Urinary bladder (tissue), 4 donors: ENCODE measurements at places on chromosomes 3 and 15. TPM values are rescaled to one million over a fixed set of nuclear protein-coding genes. Genes with fewer than 3 reads are reported as not detected.

GRCh38 chr3:117962750-117963149, 1071.9 kb downstream of the IGSF11 start:
- DNase-seq = no peak

The RAB6B gene
- 3.4 TPM for total RNA-seq

DNA sequence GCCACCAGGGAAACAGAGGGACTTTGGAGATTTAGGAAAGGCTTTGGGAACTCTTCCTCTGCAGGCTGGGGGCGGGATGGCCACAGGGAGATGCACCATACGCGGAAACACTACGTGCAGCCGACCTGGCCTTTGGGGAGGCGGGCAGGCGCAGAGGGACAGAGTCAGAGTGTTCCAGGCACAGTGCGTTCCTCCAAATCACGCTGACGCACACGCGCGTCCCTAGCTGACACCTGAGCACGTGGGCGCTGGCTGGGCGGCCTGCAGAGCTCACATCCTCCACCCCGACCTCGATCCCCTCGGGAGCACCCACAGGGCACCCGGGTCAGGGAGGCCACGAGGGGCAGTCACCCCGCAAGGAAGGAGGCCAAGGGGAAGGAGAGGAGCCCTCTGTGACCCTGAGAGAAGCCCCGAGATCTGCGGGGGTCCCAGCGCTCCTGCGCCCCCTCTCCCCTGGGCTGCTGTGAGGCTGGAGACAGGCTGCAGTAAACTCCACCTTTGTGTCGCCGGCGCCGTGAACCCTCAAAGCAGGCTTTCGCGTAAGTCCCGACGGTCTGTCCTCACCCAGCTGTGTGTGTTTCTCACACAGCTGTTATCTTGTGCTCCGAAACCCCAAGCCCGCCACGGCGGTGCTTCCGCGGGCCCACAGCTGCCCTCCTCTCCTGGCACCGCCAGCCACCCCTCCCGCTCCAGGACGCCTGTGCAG, 196.3 kb downstream of the OCA2 start:
- no peak for DNase-seq

GRCh38 chr3:7015683-7016440, 154.9 kb downstream of the GRM7 start:
- no peak for DNase-seq

- DNase-seq = no peak
Measured at GRCh38 chr15:84624359-84624758, 23.6 kb downstream of the ZSCAN2 start.

The RAD18 gene
- 27.0 TPM for total RNA-seq

The CLDND1 gene
- 107 TPM for total RNA-seq

DNA sequence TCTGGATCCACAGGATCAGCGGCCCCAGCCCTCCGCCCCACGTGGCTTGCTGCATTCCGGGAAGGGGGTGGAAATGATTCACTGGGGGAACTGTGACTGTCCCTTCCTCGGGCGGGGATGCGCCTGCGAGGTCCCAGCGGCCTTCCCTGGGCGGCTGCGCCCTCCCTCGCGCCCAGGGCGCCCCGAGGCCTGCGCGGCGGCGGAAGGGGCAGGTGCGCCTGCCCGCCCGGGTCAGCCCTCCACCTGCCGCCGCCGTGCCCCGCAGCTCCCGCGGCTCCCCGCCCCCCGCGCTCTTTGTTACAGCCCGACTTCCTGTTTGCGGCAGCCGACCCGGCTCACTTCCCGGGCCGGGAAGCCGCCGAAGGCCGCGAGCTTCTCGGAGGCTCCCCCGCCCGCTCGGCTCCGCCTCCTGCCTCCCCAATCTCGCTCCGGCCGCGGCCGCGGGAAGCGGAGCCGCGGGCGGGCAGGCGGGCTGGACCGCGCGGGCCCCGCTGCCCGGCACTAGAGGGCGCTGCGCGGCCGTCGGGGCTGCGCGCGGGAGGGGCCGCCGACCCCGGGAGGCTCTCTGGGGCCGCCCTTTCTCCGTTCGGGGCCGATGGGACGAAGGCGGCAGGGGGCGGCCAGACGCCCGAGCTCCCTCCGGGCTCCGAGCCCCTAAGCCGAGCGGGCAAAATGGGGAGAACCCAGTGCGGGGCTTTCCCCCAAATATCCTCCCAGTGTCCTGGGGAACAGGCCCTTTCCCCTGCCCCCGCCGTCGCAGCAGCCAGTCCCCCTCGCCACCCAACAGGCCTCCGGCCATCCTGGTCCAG, 11.5 kb upstream of the CHAC1 start:
- DNase-seq = no peak

The DNAH1 gene
- total RNA-seq = 3.5 TPM

GRCh38 chr3:16504242-16504641, 9.3 kb downstream of the RFTN1 start:
- no peak for DNase-seq

GRCh38 chr15:68704496-68705021, 116.1 kb downstream of the ANP32A start:
- DNase-seq = peak; percentile 55

DNA sequence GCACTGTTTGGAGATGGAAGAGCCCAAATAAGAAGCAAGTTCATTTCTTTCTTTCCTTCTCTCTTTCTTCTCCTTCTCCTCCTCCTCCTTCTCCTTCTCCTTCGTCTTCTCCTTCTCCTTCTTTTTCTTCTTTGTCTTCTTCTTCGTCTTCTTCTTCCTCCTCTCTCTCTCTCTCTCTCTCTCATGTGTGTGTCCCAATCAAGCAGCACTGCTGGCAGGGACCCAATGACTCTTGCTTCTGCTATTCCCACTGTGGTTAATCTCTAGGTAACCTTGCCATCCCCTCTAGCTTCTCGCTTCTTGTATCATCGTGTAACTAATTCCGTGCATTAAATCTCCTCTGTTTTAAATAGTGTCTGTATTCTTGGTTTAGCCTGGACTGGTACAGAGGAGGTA, 26.1 kb upstream of the ZNF280D start:
- no peak for DNase-seq

GRCh38 chr3:89925976-89926375, 818.6 kb downstream of the EPHA3 start:
- DNase-seq = no peak

The CHST2 gene
- 18.5 TPM for total RNA-seq

DNA sequence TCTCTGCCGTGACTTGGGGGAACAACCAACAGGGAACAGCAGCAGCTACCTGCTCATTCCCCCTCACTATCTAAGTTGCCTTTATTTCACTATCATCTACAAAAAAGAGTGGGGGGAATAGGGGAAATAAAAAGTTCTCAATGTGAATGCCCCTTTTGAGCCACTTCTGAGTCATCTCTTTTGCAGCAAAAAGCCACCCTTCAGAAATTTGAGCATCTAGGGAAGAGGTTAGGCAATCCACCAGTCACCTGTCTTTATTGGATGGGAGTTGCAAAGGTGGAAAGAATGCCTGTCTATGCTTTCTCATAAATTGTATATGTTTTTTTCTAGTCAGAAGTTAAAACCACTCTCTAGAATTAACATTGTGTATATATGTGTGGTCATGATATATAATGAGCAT, 41.1 kb downstream of the GPD1L start:
- DNase-seq = no peak

- DNase-seq = no peak
Measured at GRCh38 chr3:88000853-88001252, 58.0 kb downstream of the CGGBP1 start.

- no peak for DNase-seq
Measured at GRCh38 chr15:74383286-74383685, 15.8 kb upstream of the CYP11A1 start.

- no peak for DNase-seq
Measured at GRCh38 chr3:174356596-174356995, 502.5 kb upstream of the NAALADL2 start.

DNA sequence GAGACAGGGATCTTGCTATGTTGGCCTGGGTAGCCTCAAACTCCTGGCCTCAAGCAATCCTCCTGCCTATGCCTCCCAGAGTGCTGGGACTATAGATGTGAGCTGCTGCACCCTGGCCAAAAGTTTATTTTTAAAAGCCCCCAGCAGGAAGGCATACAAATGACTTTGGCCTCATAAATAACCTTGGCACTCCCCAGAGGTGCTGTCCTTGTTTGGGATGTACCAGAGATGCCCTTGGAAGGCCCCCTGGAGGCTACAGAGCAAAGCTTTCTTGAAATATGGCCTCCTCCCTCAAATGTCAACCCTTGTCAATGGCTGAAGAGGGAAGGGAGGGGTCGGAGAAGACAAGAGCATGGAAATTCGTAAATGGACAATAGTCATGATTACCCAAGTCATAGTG, 14.0 kb upstream of the RTP3 start:
- DNase-seq = no peak

DNA sequence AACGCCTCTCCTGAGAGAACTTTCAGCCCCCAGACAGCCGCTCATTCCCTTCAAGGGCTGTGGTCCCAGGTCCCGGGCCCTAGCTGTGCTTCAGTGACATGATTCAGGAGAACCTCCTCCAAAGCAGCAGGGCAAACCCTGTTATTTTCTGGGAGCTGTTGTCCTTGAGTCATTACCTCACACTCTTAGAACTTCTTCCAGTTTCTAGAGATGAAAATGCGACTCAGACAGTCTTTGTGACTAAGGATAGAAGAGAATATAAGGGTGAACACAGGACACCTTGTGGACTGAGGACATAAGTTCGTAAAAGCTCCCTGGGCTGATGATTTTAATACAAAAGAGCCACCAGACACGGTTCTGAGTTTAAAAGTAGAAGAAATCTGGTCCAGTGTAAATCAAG, 203.8 kb downstream of the RORA start:
- DNase-seq = no peak

The CASR gene
- 0.74 TPM for total RNA-seq

DNA sequence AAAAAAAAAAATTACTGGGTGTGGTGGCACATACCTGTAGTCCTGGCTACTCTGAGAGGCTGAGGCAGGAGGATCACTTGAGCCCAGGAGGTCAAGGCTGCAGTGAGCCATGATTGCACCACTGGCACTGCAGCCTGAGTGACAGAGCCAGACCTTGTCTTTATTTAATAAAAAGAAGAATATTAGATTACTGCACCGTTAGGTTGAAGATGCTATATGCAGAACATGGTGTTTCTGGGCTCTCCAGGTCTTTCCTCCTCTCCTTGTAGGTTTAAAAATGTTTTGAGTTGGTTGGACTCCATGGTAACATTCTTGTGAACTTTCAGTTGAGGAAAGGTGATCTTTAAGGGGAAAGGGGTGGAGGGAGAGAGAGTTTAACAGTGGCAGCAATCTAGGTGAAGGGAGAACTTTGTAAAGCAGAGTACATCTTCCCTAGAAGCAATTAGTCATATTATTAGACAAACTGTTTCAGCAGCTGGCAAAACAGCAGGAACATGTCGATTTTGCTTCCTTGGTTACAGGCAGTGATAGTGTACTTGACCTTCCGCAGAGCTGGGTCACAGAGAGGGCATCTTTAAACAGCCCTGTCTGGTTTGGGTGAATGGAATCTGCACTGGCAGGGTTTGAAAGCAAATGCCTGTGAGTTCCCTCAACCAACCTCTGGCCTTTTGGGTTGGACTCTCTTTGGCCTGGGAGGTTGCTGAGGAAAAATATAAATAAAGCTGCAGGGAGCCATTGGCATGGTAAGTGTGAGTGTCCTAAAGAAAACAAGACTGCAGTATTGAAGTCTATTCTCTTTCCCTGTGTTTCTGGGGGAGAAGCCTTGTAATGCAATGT, 42.8 kb downstream of the NR2C2 start:
- DNase-seq = no peak

The SPESP1 gene
- 1.2 TPM for total RNA-seq

- no peak for DNase-seq
Measured at GRCh38 chr15:42073418-42073817, 20.9 kb downstream of the PLA2G4D start.

The PLXNB1 gene
- total RNA-seq = 22.7 TPM

DNA sequence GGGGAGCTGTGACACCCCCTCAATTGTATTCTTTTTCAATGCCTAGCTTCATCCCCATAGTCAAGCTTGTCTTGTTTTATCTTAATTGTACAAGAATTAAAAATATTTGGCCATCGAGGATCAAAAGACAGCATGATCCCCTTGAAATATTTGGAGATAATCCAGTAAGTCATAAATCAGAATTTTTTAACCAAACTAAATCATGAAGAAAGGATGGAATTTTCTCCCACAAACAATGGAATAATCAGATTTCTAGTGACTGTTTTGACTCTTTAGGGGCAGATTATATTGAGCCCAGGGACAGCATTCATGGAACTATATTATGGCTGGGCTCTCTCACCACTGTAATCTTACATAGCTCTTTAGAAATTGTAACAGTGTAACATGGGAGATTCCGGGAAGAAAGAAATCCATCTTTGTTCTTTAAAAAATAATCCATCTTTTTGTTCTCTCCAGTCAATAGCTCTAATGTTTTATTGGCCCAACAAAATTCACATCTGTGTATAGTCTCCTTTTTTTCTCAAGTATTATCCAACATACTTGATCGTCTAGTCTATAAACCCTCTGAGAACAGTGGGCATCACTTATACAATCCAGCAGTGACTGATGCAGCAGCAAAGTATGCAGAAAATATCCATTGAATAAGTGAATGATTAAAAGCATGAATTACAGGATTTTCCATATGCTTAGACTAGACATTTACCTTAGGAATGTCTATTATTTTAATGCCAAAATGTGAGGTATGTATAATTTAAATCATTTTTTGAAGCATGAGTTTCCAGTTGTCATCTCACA, 277.0 kb upstream of the PLSCR5 start:
- no peak for DNase-seq

DNA sequence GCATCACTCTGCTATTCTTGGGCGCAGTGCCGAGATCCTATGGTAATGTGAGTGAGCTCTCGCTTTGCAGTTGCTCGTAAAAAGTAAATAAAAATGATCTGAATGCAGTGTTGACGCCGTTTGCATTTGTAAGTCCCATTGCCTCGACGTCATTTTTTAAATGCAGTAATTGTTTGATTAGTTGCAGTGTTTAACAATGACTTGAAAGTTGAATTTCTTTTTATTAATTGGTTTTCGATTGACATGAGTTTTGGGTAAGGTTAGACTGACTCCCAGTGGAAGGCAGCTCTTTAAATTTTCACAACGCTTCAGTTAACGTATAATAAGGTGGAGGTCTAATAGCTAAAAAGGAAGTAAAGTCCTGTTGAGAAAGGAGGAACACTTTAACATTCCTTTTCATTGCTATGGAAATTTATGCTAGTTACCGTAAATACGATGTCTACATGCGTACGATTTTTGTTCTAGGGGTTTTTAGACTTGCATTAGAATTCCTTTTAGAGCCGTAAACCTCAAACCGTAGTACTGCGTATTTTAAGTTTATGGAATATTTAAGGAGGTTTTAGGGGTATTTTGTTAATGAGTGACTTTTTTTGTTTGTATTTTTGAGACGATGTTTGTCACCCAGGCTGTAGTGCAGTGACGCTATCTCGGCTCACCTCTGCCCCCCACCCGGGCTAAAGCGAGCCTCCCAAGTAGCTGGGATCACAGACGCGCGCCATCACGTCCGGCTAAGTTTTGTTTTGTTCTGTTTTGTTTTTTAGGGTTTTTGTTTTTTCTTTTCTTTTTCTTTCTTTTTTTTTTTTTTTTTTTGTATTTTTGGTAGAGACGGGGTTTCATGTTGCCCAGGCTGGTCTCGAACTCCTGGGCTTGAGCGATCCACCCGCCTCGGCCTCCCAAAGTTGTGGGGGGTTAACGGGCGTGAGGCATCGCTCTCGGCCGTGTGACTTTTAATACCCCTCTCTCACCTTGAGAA, 1.4 kb downstream of the MORF4L1 start:
- peak; percentile 21 for DNase-seq
